ENCODE measurements at places on chromosomes 12 and 14.

GRCh38 chr12:24748326-24748725 lies 200.6 kb downstream of the BCAT1 start:
- DNase-seq = no peak

DNA sequence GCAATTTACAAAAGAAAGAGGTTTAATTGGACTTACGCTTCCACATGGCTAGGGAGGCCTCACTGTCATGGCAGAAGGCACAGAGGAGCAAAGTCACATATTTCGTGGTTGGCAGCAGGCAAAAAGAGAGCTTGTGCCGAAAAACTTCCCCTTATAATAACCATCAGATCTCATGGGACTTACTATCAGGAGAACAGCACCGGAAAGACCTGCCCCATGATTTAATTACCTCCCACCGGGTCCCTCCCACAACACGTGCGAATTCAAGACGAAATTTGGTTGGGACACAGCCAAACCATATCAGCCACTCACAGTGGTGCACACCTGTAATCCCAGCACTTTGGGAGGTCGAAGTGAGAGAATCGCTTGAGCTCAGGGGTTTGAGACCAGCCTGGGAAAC lies 68.5 kb downstream of the FBXL14 start:
- DNase-seq = no peak

- no peak for DNase-seq
Observed at GRCh38 chr14:68229423-68230100, 410.0 kb downstream of the RAD51B start.

GRCh38 chr14:92925446-92925845 lies 2.5 kb downstream of the CHGA start:
- DNase-seq = no peak

GRCh38 chr12:75553836-75554555 lies 42.6 kb upstream of the KRR1 start:
- no peak for DNase-seq

DNA sequence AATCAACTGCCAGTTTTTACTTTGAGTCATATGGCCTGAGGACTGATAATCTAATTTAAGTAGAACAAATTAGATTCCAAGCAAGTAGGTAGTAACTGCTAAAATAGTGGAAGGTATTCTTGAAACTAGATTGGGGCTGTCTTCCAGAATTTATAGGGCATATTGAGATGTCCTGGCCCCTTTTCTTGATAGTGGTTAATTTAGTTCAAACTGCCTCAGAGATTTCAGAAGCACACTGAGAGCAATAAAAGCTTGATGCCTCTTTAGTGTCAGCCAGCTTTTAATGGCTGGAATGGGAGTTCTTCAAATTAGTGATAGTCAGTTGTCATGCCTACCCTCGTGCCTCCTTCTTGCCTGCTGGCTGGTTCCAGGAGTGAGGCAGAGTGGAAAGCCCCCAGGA lies 120.5 kb downstream of the AKAP6 start:
- DNase-seq = no peak

GRCh38 chr14:93086441-93087055 lies 29.2 kb downstream of the ITPK1 start:
- no peak for DNase-seq

DNA sequence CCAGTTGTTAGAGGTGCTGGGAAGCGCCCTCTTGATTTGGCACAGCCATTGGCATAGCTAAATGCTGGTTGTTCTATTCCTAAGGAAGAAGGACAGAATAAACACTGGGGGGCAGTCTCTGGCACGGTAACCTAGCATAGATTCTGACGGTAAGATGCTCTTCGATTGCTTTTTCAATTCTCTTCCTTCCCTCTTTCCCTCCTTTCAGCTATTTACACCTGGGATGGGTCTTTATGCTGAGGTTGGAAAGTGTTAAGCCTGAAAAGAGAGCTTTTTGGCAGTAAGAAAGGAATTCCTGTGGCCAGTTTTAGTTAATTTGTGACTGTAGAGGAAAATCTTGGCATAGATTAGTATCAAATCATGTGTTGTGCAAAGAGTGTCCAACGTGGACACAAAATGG lies 162.8 kb downstream of the SNAPC1 start:
- DNase-seq = peak; percentile 9

DNA sequence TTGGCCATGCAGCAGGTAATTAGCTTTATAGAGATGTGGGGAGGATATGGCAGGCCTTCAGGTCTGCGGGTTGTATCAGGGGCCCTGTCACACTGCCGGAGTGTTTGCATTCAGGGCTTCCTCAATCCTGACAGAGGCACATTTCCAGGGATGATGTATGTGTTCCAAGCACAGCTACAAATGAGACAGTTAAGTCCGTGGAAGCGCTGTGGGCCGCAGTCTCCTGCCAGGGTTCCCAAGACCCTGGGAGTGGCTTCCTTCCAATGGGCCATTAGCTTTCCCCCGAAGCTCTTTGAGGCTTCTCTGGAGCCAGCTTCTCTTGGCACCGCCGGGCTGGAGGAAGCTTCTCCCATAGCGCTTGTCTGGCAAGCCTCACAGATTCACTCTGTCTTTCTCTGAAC lies 1524.7 kb upstream of the TMEM132C start:
- DNase-seq = no peak

GRCh38 chr14:24982472-24983155 lies 67.3 kb downstream of the STXBP6 start:
- DNase-seq = peak; percentile 99

- no peak for DNase-seq
Observed at GRCh38 chr12:108833757-108834472, 23.5 kb downstream of the SSH1 start.

- no peak for DNase-seq
Observed at GRCh38 chr14:39060818-39061437, 42.1 kb downstream of the SEC23A start.

- DNase-seq = no peak
Observed at GRCh38 chr14:61893371-61893940, 131.2 kb downstream of the SNAPC1 start.

DNA sequence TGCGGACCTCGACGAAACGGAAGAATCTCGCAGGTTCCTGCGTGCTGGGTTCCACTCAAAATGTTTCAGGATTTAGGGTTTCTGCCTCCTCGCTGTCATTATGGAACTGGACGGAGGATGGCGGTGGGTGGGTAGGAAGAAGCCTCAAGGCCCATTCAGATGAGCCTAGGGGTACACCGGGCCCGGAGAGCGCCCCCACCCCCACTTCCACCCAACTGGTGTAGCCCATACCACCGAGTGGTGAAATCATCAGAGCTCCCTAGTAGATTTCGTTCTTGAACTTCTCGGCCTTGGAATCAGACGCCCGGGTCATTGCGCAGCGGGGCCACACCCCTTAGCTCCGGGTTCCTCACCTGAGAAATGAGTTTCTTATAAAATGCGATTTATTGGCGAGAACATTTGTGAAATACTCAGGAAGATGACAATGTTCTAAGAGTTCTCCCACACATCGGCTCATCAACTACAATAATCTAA lies 13.3 kb upstream of the TBX3 start:
- DNase-seq = no peak

DNA sequence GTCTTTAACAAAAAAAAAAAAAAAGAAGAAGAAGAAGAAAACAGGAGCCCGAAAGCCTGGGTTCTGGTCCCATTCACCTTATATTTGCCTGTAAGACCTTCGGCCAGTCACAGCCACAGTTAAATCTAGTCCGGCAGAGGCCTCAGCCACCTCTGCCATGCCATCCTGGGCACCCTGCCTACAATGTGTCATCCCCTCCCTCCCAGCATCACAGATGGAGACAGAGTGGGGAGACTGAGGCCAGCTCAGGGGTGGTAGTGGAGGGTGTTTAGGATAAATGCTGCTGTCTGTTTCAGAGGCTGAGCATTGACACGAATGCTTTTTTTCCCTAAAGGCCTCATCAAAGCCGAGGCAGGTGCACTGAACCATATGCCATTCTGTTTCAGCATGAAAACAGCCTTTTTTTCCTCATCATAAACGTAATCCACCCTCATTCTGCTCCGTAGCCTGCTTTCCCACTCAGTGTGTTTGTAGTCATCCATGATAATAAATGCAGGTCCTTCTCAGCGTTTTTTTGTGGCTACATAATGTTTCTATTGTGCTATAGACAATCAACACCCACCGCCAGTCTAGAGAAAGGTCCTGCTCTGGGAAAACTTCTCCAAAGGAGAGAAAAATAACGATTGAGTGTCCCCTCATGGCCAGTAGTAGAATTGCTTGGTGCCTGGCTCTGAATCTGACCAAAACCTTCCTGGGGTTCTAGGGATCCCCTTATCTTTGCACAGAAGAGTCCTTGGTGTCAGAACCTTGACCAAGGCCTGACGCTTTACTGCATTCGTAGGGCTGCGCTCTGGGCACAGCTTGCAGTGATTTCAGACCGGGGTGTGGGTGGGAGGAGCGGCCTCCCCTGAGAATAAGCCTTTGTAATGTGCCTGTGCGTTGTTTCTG lies 41.1 kb upstream of the TSPAN9 start:
- DNase-seq = peak; percentile 22

- DNase-seq = peak; percentile 83
Observed at GRCh38 chr14:80621701-80622100, 319.8 kb downstream of the CEP128 start.

DNA sequence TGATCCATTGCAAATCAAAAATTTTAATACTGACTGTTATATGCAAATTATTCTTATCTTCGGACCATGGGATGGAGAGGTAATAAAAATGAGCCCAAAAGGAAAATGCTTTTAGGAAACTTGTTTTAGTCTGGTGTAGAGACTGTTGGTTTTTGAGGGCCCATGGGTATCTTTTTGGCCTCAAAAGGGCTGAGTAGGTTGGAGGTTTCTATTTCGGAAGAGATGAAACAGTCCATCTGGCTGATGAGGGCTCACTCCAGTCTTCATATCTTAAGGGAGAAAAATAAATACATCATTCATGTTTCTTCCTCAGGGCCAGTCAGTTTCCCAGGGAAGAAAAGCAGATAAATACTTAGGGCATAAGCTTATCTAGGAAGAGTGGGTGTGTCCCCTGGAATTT lies 290.7 kb downstream of the RMST start:
- no peak for DNase-seq

DNA sequence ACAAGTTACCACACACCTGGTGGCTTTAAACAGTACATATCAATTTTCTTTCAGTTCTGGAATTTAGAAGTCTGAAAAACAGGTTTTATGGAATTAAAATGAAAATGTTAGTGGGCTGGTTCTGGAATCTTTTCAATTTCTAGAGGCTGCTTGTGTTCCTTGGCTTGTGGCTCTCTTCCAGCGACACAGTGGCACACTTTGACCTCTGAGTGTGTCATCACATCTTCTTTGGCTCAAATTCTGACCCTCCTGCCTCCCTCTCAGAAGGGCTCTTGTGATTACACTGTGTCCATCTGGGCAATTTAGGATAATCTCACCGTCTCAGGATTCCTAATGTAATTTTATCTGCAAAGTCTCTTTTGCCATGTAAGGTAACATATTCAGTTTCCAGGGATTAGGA lies 170.0 kb downstream of the PLCZ1 start:
- no peak for DNase-seq

- no peak for DNase-seq
Observed at GRCh38 chr12:123576611-123577010, 7.7 kb upstream of the TMED2 start.

- DNase-seq = no peak
Observed at GRCh38 chr14:68409387-68409786, 383.5 kb downstream of the ZFP36L1 start.

DNA sequence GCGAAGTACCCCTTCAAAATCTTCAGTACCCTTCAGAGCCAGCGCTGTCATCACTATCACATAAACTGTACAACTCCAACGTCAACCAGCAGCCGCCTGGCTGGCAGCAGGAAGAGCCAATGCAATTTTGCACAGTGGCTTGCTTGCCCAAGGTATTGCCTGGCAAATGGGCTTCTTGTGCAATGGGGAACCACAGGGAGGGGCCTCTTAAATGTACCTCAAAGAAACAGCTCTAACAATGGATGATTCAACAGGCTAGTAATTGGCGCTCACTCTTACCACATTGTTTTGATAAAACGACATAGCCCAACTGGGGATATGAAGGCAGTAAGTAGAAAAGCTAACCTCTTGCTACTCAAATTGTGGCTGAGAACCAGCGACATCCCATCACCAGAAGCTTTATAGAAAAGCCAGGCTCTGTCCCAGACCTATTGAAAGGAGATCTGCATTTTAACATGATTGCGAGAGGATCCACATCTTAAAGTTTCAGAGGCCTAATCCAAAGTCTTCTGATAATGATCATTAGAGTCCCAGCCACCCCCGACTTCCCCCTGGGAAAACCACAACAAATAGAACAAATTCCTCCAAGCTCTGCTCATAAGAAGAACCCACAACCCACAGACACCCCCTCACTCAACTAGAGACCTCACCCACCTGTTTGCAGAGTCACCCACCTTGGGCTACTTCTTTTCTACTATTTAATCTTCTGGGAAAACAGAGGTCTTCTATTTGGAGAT lies 125.3 kb upstream of the HIF1A start:
- peak; percentile 90 for DNase-seq

DNA sequence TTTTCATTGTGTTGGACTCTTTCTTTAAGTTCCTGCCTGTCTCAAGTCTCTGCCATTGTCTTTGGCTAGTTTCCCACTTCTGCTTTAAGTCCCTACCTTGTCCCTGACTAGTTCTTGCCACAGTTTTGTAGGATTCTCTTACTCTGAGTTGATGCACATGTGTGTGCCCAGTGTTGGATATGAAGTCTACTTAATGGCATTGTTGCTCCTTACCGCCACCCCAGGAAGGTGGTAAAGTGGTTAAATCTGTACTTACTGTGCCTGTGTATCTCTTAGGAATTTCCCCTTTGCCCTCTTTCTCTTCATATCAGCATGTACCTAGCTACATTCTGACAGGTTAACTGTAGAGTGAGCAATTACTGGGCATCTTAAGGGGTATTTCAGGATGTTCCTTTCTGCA lies 227.1 kb downstream of the NUBPL start:
- DNase-seq = no peak

DNA sequence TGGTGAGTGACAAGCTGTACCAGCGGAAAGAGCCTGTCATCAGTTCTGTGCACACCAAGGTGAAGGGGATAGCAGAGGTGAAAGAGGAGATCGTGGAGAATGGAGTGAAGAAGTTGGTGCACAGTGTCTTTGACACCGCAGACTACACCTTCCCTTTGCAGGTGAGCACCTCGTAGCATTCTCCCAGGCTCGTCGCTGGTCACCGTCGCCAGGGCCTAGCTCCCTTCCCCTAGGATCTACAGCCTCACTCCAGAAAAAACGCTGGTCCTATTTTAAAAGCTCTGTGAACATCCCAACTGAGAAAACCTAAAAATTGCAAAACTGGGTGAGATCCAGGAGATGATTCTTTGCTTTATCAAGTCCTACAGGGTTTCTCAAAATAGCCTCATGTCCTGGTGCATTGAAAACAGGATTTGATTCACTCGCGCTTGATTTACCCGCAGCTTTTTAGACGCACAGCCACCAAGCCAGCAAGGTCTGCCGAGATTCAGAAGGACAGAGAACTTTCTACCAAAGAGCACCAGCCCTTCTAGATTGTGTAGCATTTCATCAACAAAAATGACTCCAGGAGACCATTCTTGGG lies 22.2 kb downstream of the P2RX7 start:
- DNase-seq = no peak

All from amniotic epithelial cell (primary cell).